ENCODE measurements at places on chromosomes 5 and 9.

GRCh38 chr5:9698125-9698826 is 68.1 kb upstream of the TAS2R1 start:
- no peak for DNase-seq

GRCh38 chr5:122221857-122222256 is 90.2 kb upstream of the SNCAIP start:
- DNase-seq, result no peak

GRCh38 chr9:77511525-77511924 is 136.6 kb downstream of the GNA14 start:
- no peak for DNase-seq

DNA sequence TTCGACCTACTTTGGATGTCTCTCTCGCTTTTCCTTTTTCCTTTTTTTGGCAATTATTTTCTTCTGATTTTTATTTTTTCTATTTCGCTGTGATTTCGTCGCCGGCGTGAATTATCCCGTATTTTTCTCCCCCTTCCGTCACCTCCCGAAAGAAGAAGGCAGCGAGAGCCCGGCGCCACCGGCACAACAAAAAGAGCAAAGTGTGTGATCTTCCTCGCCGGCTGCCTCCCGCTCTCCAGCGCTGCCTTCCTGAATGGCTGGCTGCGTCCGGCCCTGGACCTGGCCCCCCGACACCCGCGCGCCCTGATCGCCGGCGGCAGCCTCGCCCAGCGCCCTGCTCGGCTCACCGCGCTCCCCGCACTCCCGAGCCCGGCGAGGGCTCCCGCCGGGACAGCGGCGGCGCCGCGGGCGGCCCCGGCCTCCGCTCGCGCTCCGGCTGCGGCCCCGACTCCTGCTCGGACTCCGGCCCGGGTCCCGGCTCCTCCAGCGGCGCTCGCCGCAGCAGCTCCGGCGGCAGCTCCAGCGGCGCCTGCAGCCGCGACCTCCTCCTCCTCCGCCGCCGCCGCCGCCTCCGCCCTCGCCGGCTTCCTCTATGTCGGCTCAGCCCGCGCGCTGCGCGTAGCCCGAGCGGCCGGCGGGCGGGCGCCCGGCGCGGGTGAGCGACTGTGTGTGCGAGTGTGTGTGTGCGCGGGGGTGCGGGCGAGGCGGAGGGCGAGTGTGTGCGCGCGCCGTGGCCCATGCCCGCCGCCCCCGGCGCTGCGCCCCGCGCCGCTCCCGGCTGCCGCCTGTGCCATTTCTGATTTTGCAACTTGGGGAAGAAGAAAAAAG is 960 bp downstream of the NR2F1 start:
- peak; percentile 49 for DNase-seq

Data from GM13976 (cell line).